ENCODE measurements at places on chromosomes 12 and 14.

DNA sequence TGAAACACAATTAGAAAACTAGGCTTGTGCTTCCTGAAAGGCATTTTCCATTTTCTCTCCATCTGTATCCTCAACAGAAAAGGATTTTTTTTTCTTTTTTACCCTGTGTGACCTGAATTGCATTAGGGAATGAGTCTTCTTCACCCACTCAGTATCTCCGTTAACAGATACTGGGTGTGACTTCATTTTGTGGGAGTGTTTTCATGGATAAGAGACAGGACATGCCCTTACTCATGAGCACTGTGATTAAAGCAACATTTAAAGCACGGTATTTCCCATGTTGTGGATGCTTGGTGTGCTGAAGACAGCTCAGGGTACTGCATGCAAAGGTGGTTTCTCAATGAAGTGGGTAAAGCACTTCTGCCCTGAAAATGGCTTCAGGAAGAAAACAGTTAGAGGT, 1397.3 kb upstream of the TMEM132C start:
- DNase-seq, result no peak

- no peak for DNase-seq
Observed at GRCh38 chr14:99529899-99530298, 48.7 kb downstream of the CCNK start.

DNA sequence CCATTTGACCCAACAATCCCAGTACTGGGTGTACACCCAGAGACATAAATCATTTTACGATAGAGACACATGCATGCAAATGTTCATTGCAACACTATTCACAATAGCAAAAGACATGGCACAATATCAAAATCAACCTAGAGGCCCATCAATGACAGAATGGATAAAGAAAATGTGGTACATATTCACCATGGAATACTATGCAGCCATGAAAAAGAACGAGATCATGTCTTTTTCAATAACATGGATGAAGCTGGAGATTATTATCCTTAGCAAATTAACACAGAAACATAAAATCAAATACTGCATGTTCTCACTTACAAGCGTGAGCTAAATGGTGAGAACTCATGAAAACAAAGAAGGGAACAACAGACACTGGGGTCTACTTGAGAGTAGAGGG, 249.1 kb downstream of the RASSF9 start:
- no peak for DNase-seq

GRCh38 chr12:125890366-125890905, 825.2 kb downstream of the AACS start:
- DNase-seq, result no peak

GRCh38 chr14:48580692-48581091, 905.3 kb upstream of the MDGA2 start:
- no peak for DNase-seq

DNA sequence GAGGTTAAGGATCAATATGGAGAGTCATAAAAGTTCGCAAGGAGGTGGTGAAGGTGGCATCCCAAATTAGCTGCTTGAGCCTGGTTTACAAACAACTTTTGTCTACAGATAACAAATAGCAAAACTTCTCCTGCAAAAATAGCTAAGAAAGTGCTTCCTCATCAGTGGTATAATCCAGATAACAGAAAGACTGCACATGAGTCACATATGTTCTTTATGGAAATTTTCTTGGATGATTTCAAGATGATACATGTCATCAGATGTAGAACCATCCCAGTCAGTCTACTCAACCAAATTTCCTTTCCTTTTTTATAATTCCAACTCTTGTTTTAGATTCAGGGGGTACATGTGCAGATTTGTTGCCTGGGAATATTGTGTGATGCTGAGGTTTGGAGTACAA, 133.0 kb downstream of the BTG1 start:
- no peak for DNase-seq

- no peak for DNase-seq
Observed at GRCh38 chr12:112380663-112381405, 1.4 kb downstream of the HECTD4 start.

- peak; percentile 50 for DNase-seq
Observed at GRCh38 chr14:101071493-101071906, 168.0 kb upstream of the RTL1 start.

GRCh38 chr14:100605230-100605629, 18.0 kb upstream of the BEGAIN start:
- DNase-seq, result peak; percentile 27

DNA sequence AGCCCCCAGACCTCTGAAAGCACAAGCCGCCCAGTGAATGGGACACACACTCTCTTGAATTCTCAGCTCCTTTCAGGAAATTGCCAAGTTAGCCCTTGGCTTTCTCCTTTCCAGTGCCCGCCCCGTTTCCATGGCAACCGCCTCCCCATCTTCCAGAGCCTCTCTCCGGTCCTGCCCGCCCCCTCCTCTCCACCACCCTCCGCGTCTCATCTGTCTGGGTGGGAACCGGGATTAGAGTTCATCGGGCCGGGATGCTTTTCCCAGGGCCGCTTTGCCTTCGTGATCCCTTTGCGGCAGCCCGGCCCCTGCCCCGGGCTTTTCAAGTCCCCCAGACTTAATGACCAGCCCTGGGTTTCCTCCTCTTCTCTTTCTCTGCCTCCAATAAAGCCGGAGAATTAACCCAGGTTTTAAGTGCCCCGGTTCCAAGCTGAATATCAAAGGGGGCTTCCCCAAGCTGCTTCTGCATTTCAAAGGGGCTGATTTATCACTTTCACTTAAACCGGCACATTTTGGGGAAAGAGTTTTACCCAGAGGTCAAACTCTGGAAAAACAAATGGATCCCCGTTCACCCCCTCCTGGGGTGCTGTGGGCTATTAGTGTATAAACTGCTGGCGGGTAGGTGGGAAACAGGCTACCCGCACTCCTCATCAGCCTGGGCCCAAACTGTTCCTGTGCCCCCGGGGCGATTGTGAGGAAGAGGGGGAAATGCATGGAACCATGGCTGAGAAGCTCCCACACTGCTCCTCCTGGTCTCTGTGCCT, 101.7 kb downstream of the ZFP36L1 start:
- peak; percentile 35 for DNase-seq

DNA sequence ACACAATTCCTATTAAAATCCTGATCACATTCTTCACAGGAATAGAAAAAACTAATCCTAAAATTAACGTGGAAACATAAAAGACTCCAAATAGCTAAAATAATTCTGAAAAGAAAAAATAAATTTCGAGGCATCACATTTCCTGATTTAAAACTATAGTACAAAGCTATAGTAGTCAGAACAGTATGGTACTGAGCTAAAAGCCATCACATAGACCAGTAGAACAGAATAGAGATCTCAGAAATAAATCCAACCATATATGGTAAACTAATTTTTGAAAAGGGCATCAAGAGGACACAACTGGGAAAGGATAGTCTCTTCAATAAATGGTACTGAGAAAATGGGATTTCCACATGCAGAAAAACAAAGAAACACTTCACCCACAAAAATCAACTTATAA, 125.2 kb upstream of the DAAM1 start:
- DNase-seq, result no peak
